ENCODE measurements at places on chromosomes 2 and 18.

GRCh38 chr2:97992836-97993825 is 2.6 kb downstream of the TMEM131 start:
- no peak for DNase-seq

DNA sequence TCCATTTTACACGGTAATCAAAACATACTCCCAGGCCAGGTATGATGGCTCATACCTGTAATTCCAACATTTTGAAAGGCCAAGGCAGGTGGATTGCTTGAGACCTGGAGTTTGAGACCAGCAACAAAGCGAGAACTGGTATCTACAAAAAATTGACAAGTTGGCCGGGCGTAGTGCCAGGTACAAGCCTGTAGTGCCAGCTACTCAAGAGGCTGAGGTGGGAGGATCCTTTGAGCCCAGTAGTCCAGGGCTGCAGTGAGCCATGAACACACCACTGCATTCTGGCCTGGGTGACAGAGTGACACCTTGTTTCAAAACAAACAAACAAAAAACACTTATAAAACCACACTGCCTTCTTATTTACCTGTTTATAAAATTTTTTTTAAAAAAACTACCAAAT is 80.8 kb downstream of the GAREM1 start:
- DNase-seq: no peak

GRCh38 chr2:160257041-160257742 is 57.1 kb upstream of the ITGB6 start:
- DNase-seq: no peak

DNA sequence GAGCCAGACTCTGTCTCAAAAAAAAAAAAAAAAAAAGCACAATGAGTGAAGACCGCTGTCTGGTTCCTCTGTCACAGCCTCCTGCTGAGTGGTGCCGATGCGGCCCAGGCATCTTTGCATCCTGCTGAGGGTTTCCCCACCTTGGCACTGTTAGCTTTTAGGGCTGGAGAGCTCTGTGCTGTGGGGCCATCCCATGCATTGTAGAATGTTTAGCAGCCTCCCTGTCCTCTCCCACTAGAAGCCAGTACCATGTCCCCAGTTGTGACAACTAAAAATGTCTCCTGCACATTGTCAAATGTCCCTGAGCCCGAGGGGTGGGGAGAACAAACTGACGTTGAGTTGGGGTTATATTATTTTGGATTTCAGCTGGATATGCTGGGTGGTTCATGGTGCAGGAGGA is 7.9 kb upstream of the COLEC11 start:
- DNase-seq: no peak

GRCh38 chr2:121707344-121707919 is 29.2 kb downstream of the NIFK start:
- no peak for DNase-seq

- no peak for DNase-seq
Observed at GRCh38 chr2:228559774-228560415, 378.4 kb upstream of the SPHKAP start.

DNA sequence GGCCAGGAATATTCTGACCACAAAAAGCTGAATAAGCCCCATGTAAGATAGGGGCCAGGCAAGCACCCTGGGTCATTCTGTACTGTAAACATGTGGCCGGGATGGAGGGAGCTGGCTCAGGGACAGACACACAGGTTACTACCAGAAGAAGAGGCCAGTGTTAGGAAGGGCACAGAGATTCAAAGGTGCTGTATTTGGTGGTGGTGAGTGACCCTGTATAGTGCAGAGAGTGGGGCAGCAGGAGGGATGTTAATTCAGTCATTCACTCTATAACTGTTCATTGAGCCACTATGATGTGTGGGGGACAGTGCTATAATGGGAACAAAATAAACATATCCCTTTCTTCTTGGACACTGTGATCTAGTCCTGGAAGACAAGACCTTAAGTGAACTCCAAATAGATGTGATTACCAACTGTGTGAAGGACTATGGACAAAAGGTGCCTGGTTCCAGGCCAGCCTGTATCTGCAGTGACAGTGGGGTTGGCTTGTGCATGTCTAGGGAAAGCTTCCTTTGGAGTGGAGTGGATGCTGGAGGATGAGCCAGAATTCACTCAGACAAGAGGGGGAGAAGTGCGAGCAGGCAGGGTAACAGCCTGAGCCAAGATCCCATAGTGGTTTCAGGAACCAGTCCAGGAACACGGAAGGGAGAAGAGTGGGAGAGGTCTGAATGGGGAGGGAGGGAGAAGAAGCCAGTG is 8.3 kb downstream of the MOCOS start:
- no peak for DNase-seq

GRCh38 chr2:83342860-83343329 is 1116.2 kb downstream of the SUCLG1 start:
- DNase-seq: no peak

GRCh38 chr2:27792759-27793158 is 21.2 kb downstream of the MRPL33 start:
- no peak for DNase-seq

DNA sequence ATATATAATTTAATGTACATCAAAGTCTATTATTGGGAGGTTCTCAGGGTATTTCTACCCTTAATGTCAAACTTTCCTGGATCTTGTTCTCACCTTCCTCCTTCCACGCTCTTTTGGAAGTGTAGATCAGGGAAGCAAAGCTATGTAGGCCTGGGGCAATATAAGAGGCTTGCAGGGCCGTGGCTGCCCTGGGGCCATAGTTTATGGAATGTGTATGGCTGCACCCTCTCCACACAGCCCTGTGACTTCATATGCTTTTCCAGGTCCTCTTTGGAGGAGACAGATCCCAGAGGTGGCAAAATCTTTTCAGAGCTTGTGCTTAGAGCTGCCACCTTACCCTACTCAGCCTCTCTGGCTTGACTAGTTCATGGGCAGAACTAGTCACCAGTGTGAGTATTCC is 82.9 kb downstream of the PLB1 start:
- no peak for DNase-seq
